ENCODE measurements at places on chromosomes 1 and 21.

DNA sequence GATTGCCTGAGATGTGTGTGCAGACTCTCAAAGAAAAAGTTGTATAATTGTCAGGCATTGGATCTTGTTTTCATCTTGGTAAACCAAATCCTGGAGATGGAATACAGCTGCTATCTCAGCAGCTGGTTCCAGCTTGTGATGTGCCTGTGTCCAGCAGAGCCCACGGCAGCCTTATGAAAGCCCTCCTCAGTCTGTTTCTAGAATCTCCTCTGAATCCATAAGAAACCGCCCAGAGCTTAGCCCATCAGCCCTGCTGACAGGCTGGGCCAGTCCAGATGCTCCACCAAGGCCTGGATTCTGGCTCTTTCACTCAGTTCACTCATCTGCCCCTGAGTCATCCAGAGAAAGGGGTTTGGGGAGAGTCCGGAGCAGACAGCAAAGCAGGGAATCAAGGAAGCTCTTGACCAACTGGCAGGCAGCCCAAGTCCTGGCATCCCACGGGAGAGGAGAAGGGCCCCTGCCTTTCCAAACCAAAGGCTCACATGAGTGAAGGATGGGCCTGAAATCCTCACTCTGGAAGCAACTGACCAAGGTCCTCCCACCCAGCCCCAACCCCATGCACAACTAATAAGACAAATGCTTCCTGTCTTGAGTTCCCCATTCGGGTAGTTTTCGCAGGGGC is 45.7 kb downstream of the NAV1 start:
- DNase-seq = no peak

GRCh38 chr1:62352387-62352786 is 33.2 kb upstream of the KANK4 start:
- no peak for DNase-seq

GRCh38 chr1:21586222-21586621 is 77.0 kb downstream of the ALPL start:
- no peak for DNase-seq

DNA sequence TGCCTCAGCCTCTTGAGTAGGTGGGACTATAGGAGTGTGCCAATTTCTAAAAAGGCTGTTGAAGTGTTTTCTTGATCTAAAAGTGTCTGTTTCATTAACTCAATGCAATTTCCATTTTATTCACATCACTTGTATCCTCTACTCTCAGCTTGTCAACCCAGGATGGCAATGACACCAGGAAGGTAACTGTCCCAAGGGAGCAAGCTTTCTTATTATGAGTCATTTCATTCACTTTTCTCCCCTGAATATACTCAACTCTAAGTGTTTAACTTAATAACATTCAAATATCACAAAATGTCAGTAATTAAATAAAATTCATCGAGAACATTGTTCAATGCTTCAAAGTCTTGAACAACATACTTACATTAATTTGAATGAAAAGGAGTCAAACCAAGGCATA is 22.9 kb upstream of the GFI1 start:
- DNase-seq = no peak

Measured in type B pancreatic cell (in vitro differentiated cells).